ENCODE measurements at places on chromosomes 4 and X. TPM values are rescaled to one million over a fixed set of nuclear protein-coding genes. Genes with fewer than 3 reads are reported as not detected.

Gene L1CAM
- total RNA-seq: 98.1 TPM

DNA sequence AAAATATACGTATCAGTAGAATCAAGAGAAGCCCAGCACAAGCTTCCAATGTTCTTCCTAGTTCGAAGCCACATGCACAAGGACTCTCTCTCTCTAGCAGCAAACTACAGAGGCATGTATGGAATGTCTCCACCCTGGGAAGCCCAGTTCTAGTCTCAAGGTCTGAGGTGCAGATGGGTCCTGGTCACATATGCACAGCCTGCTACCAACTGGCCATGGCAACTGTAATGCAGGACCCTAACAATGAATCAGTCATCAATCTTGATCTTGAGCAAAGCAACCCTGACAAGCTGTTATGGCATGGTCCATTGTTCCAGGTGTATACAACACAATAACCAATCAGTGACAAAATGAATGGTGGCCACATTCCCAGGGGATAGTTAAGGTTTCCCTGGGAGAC lies 55.8 kb downstream of the MBNL3 start:
- DNase-seq: no peak

Gene GPRASP1
- total RNA-seq: 32.6 TPM

DNA sequence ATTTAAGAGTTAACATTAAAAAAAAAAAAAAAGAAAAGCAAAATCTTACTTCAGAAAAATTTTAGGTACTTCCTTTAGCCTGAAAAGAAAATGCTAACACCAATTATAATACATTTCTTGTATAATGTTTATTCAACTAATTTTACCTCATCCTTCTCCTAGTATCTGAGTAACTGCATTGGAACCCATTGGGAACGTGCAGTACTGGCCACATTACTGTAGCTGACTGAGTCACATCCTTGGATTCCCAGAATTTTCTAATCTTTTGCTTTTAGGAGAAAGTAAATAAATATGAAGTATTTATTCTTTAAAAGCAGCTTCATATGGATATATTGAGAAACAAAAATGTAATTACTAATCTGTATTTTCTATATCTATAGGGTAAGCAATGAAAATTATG lies 82.6 kb upstream of the SLITRK2 start:
- no peak for DNase-seq

Gene FGFBP2
- total RNA-seq: not detected

DNA sequence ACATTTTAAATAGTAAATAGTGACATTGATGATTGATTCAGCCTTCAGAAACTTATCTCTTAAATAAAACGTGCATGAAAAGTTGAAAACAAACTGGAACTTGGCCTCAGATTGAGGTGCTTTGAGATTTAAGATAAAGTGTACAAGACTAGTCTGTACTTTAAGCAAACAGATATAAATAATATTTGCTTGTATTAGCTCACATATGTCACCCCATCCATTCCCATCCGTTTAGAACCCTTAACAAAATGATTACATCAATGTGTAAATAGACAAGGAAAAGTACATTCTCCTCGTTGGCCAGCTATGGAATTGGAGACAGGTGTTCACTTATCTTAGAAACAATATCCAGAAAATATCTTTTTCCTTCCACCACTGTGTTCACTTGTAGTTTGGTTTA lies 130.8 kb downstream of the BANK1 start:
- no peak for DNase-seq

DNA sequence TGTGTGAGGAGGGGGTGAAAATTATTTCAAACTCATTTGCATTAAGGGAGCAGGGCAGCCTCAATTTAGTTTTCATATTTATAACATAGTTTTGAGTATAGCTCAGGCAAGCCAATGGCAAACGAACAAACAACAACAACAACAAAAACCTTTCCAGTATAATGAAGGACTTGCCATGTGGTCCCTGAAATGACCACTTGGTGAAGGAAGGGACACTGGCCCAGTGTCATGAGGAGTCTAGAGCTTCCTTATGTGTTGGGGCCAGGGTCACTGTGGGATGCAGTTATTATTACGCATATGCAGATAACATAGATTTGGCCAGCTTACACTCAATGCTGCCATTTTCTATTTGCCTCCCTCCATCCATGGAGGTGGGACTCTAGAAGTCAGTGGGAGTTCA lies 23.3 kb downstream of the NKX3-2 start:
- no peak for DNase-seq

GRCh38 chr4:124212815-124213630 lies 499.5 kb downstream of the ANKRD50 start:
- no peak for DNase-seq

DNA sequence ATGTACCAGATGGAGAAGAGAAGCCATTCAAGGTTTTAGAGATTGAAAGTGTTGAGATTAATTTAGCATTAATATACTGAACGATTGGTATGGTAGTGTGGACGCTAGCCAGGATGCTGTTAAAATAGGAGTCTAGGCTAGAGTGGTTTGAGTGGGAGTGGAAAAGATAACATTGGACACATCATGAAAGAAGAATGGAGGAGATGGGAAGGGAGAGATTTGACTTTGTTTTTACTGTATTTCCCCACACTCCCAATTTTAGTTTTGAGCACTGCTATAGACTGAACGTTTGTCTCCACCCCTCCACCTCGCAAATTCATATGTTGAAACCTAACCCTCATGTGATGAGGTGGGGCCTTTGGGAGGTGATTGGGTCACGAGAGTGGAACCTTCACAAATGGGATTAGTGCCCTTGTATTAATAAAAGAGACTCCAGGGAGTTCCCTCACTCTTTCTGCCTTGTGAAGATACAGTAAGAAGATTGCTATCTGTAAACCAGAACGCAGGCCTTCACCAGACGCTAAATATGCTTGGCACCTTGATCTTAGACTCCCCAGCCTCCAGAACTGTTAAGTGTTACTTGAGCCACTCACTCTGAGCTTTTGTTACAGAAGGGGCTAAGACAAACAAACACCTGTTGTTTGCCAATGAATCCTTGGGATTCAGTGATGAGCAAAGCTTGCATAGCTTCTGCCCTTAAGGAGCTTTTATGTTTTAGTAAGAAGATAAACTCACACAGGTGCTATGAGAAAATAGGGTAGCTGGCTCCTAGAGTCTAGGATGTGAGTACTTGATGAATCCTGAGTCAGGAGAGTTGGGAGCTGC lies 25.8 kb downstream of the USP9X start:
- DNase-seq: no peak

Gene HTN3
- not detected for total RNA-seq

DNA sequence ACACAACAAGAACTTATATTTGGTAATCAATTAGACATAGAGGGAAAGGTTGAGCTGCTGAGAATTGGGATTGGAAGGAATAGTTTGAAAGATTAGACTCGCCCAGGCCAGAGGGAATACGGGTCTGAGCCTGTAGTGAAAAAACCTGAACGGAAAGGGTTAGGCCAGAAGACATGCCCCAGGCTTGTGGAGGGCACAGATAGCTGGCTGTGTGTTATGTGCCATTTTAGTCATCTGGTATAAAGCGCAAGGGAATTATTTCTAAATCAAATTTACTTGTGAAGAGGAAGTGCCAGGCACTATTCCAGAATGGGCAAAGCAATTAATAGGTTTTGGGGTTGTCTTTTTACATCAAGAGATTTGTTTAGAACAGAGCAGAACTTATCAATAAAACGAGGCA lies 187.5 kb upstream of the ANKRD50 start:
- DNase-seq: no peak

GRCh38 chr4:89299153-89299791 lies 8.3 kb downstream of the GPRIN3 start:
- DNase-seq: no peak

DNA sequence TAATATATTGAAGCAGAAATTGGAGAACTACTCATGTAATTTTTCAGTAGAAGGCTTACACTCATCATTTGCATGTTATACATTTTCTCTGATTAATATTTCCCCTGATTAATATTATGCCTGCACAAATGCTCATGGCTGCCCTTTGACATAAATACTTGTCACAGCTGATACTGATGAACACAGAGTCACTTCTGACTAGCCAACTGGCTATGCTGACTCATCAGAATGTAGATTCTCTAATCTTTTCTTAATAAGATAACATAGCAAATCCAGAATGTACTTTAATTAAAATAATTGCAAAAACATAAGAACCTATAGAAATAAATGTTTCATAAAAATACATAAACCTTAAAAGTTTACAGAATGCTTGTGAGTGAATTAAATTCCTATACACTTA lies 52.4 kb upstream of the C4orf54 start:
- DNase-seq: no peak

Gene MSANTD1
- 5.9 TPM for total RNA-seq

Gene UGT2B11
- not detected for total RNA-seq

Gene SLC26A1
- 4.2 TPM for total RNA-seq

Gene BBS7
- total RNA-seq: 50.5 TPM

Gene ODAPH
- not detected for total RNA-seq

DNA sequence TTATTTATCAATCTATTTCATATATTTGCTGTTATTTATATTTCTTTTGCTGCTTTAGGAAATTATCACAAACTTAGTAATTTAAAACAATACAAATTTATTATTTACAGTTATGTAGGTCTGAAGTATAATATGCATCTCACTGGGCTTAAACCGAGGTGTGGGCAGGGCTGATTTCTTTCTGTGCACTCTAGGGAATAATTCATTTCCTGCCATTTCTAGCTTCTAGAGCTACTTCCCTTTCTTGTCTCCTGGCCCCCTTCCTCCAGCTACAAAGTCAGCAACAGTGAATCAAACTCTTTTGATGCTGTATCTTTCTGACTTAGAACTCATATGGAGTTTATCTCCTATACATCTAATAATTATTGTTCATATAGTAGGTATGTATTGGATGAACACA lies 303.5 kb upstream of the ARSJ start:
- no peak for DNase-seq

Gene CLIC2
- 5.1 TPM for total RNA-seq

- no peak for DNase-seq
Observed at GRCh38 chrX:2658585-2659292, 32.4 kb upstream of the CD99 start.

- no peak for DNase-seq
Observed at GRCh38 chr4:175414602-175415001, 397.5 kb downstream of the GPM6A start.

DNA sequence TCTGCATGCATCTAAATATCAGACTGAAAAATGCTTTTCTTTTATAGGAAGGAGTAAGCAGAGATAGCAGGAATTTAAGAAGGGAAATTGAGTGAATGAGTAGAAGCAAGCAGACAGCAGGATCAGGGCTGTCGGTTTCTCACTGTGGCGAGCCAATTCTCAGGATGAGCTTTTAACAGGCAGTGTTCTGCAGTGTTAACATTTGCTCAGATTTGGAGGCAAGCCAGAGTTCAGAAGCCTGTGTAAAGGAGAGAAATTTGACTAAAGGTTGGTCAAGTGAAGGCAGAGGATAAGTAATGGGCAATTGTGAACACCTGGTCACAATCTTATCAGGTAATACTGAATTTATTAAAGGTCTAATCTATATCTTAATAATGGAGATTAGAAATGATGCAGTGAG lies 133.3 kb upstream of the MAGEB16 start:
- no peak for DNase-seq

GRCh38 chr4:175635546-175635945 lies 176.5 kb downstream of the GPM6A start:
- no peak for DNase-seq

Gene KLKB1
- total RNA-seq: 0.62 TPM

Gene PPEF2
- total RNA-seq: not detected

DNA sequence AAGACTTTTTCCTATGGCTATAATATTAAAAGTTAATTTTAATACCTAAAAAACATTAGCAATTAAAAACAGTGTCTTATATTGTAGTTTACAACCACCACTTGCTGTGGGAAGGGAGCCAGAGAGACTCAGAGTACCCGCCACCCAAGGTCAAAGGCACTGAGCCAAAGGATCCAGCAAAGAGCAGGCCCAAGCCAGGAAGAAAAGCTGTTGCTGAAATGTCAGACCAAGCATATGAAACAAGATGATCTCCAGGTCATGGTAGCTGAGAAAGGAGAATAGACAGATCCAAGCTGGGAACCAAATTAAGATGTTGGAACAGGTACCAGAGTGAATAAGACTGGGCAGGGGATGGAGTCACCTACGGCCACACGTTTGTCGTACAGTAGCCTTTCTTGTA lies 18.8 kb upstream of the ATOH1 start:
- no peak for DNase-seq

GRCh38 chr4:17721496-17722355 lies 59.7 kb downstream of the FAM184B start:
- peak; percentile 26 for DNase-seq

DNA sequence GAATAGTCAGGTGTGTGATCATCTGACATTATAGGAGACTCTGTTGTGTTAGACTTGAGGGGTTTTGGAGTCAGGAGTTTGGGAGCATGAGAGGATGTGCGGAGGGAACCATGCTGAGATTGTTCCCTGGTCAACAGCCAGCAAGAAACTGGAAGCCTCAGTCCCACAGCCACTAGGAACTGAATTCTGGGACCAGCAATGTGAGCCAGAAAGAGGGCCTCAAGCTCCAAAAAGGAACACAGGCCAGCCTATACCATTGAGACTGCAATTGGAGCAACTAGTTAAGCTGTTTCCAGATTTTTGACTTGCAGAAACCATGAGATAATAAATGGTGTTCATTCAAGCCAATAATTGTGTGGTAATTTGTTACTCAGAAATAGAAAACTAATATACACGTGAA lies 8.7 kb upstream of the ADH1B start:
- DNase-seq: no peak

DNA sequence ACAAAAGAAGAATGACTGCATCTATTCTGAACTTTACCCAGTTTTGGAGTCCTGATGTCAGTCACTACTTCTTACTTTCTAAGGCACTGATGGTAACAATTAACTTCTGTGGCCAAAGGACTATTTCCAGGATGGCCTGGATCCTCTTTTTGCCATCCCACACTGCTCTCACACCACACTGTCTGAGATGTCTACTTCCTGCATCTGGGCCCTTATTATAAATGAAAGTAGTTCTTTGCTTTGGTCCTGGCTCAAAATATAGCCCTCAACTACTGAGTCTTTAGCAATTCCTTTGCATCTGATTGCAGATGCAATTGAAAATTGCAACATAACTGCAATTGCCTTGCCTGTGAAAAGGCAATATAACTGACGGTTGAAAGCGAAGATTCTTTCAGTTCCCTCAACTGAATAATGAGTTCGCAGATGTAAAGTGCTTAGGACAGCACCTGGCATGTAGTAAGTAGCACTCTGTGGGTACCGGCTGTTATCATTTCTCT lies 44.2 kb downstream of the COQ2 start:
- no peak for DNase-seq

DNA sequence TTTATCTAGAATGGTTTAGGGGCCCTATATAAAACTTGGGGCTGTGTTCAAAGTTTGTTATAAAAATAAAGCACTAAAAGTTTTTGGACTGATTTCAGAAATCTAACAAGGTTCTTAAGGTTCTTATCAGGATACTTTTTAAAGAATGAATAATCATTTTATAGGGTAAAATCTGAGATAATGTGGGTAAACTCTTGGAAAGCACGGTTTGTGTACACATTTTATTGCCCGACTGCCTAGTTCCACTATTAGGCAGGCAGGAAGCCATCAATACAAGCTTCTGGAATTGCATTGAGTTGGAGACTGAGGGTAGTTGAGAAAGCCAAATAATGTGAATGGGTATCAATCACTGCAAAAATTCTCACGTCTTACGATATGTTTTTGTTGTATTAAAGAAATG lies 331.0 kb upstream of the PITX2 start:
- no peak for DNase-seq

Gene CLGN
- total RNA-seq: 3.4 TPM

All from occipital lobe (tissue), 3 donors.